ENCODE measurements at places on chromosomes 5 and 9.

GRCh38 chr5:1542781-1543180 lies 19.0 kb upstream of the LPCAT1 start:
- DNase-seq, result no peak

- DNase-seq, result no peak
Measured at GRCh38 chr9:68861436-68861835, 152.5 kb downstream of the PRKACG start.

DNA sequence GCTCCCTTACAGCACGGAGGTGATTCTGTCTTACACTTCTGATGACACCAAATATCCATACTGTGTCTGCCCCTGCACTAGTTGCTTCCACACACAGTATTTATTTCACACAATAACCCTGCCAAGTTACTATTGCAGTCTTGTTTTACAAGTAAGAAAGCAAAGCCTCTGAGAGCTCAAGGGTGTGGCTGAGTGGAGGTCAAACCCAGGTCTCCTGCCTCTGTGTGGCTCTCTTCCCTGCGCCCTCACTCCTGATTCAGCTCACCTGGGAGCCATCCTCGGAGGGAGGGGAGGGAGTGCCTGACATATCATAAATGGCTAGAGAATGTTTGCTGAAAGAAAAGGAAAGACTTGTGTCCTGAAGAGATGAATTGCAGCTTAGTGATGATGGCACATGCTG lies 41.0 kb downstream of the MVB12B start:
- DNase-seq, result no peak

DNA sequence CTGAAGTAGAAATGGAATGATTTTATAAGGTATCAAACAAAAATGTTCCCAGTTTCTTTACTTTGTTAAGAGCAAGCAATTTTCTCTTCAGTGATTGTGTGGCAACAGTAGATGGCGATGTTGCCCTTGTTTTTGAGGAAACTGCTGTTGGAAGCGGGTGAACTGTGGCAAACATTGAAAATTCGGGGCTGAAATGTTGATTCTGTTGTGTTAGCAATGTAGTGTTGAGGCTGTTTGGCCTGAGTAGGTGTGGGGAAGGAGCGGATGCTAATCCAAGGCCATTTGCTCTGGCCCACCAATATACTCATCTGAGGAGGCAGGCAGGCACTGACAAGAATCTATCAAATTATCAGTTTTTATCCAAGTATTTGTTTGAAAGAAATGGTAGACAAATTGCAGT lies 129.8 kb downstream of the SLC12A2 start:
- no peak for DNase-seq

Measured in cortex of kidney (tissue), 1 donor.